ENCODE measurements at places on chromosomes 5 and 9. TPM values are rescaled to one million over a fixed set of nuclear protein-coding genes. Genes with fewer than 3 reads are reported as not detected.

DNA sequence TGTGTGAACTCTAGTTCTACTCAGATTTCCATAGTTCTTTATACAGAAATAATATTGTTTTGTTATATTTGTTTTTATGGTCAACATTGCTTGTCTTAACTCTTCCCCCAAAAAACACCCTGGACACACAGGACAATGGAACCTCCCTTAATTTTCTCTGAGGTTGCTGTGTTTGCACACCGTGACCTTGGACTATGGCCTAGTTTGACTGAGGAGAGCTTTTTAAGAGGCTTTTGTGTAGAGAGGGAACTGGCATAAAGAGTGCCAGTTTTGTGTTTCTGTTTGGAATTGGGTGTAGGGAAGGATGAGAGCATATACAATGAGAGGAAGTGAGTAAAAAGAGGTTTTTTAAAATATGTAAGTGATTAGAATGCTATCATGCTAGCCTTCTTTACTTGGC is 101.1 kb upstream of the MEF2C start:
- no peak overlapping the region for H3K4me3 ChIP-seq
- H3K27me3 ChIP-seq = no peaks in the 10 kb centered on the region
- H3K36me3 ChIP-seq = no peaks in the 10 kb centered on the region

Gene DBN1
- total RNA-seq = 43.4 TPM

DNA sequence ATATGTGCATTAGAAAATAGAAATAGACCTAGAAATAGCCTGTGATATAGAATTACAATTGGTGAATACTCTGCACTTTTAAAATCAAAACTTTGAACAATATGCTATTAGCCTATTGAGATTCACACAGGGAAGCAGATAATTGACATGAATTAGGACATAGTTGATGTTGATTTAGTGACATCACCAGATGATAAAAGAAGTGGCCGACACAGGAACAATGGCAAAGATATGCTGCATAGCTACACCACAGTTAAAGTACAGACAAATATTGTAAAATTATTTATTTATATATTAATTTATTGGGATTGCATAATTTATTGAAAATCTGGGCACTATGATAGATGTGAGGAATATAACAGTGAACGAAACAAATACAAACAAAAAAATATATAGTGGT is 261.5 kb upstream of the CCNH start:
- no peak overlapping the region for H3K4me3 ChIP-seq
- H3K27ac ChIP-seq = no peak overlapping the region
- H3K27me3 ChIP-seq = no peaks in the 10 kb centered on the region
- no peaks in the 10 kb centered on the region for H3K4me1 ChIP-seq
- DNase-seq = no peak

Gene HIGD2A
- 158 TPM for total RNA-seq

DNA sequence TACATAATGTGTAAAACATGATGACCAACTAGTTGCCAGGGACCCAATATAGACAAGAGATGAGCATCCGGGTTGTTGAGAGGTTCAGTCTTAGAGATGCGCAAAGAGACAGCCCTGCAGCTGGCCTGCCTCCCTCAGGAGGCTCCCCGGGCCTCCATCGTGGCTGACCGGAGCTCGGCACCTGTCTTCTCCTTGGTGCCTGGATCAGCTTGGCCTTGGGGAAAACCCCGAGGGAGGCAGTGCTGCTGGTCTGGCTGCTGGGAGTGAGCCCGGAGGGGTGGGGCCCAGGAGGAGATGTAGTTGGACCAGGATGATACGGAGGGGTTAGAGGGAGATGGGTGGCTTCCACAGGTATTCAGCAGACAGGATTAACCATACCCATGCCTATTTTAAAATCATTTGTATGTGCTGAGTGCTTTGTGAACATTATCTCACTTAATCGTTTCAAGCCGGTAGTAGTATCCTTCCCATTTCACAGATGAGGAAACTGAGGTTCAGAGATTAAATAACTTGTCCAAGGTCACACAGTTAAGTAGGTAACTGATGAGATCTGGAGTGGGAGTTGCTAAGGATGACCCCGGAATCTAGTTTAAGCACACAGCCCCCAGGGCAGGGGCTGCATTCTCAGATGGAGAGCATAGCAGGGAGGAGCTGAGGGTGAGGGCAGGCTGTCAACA is 173.8 kb downstream of the COL23A1 start:
- no peak for DNase-seq
- H3K27ac ChIP-seq = no peak overlapping the region
- H3K36me3 ChIP-seq = no peaks in the 10 kb centered on the region
- no peaks in the 10 kb centered on the region for H3K4me1 ChIP-seq
- no peak overlapping the region for H3K4me3 ChIP-seq

DNA sequence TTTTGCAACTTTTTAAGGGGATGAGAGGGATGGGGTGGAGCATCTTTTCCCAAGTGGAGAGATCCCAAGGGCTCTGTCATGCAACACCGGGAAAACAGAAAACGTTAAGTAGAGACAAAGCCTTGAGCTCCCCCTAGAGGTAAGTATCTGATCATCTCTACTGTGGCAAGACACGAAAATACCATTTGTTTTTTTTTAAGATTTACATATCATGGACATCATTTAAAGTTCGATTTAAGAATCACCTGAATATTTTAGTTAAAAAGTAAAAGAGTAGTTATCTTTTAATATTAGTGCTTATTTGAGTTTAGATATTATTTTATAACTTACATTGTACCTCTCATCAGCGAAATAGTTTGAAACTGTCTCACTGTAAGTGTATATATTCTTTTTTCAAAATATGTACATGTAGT is 200.4 kb downstream of the LRRC70 start:
- H3K27me3 ChIP-seq = no peaks in the 10 kb centered on the region
- no peak for DNase-seq
- H3K27ac ChIP-seq = no peak overlapping the region
- no peak overlapping the region for H3K4me3 ChIP-seq
- no peaks in the 10 kb centered on the region for H3K4me1 ChIP-seq
- H3K36me3 ChIP-seq = no peaks in the 10 kb centered on the region

DNA sequence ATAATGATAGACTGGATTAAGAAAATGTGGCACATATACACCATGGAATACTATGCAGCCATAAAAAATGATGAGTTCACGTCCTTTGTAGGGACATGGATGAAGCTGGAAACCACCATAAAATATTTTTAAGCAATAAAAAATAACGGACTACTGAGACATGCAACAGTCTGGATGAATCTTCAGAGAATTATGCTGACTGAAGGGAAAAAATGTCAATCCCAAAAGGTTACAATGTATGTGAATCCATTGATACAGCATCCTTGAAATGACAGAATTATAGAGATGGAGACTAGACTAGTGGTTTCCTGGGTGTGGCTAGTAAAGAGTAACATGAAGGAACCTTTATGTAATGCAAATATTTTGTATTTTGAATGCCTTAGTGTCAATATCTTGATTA is 1808.6 kb upstream of the NUDT12 start:
- no peaks in the 10 kb centered on the region for H3K27me3 ChIP-seq
- no peak for DNase-seq
- no peak overlapping the region for H3K4me3 ChIP-seq
- no peaks in the 10 kb centered on the region for H3K4me1 ChIP-seq
- H3K27ac ChIP-seq = no peak overlapping the region

DNA sequence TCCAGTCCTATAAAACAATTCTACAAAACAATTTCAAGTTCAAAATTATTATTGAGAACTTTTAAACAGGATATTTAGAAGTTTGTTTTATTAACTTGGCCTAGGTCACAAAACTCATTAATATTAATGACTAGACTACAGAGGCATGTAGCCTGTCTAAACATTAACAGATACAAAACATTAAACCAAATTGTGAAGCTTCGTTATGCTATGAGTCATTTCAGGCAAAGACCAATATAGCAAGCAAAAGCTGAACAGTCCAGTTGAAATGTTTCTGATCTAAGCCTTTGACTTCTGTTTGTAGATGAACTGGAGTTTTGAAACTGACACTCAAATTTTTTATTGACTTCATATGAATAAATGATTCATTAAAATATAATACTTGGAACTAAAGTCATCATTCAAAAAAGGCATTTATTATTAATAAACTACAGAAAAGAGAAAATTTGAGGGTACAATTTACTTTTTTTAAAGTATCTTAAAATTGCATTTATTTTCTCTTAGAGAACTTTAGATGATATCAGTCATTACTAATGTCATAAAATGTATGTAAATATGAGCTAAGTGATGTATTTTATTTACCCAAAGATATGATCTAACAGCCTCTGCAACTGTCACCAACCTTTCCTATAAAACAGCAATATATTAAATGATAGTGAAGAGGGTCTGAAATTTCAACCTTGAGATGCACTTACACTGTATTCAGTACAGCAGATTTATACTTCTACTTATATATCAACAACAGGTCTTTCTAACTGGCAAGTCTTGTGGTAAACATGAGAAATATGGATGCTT is 188.8 kb downstream of the COMMD10 start:
- H3K27me3 ChIP-seq = no peaks in the 10 kb centered on the region
- DNase-seq = no peak

- peak overlapping the region; percentile 17 for H3K27ac ChIP-seq
- H3K4me3 ChIP-seq = no peak overlapping the region
- DNase-seq = no peak
- H3K4me1 ChIP-seq = peaks cover 44% of the 10 kb centered on the region
- no peaks in the 10 kb centered on the region for H3K27me3 ChIP-seq
Observed at GRCh38 chr5:68032216-68032762, 183.3 kb upstream of the PIK3R1 start.

DNA sequence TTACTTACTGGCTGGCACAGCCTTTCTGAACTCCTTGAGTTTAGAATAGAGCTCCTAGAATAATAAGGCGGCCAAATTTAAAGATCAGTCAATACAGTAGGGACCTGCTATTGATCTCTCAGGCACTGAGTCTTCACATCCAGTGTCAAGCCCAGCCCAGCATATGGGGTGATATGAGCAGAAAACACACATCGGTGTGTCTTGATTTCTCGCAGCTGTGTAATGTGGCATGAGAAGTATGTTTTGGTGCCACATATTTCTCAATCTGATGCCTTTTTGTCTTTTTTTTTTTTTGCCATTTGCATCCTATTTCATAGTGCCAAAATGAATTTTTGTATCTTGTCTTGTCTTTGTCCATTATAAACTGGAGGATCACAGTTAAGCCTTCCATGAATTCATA is 51.4 kb upstream of the FSD1L start:
- no peak for DNase-seq
- H3K36me3 ChIP-seq = no peaks in the 10 kb centered on the region
- H3K4me1 ChIP-seq = no peaks in the 10 kb centered on the region
- no peak overlapping the region for H3K4me3 ChIP-seq
- H3K27ac ChIP-seq = no peak overlapping the region

DNA sequence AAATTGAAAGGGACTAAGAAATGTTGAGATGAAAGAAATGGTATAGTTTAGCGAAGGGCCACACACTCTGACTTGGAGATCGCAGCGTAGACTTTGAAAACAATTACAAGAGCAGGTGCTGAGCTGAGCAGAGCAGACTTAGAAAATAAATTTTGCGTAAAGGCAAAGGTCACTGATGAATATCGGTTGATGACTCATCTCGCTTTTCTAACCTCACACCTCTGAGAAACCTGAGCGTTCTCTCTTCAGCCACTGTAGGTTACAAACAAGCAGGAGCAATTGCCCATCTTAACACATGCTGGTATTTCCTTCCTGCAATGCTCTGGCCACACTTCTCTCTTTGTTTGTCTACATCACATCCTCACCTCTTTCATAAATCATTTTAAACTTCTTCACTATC is 190.6 kb upstream of the C9orf72 start:
- H3K4me1 ChIP-seq = no peaks in the 10 kb centered on the region
- no peak for DNase-seq
- no peaks in the 10 kb centered on the region for H3K36me3 ChIP-seq
- no peak overlapping the region for H3K27ac ChIP-seq
- no peaks in the 10 kb centered on the region for H3K27me3 ChIP-seq

GRCh38 chr5:17879276-17879675 is 245.0 kb downstream of the TAF11L14 start:
- no peaks in the 10 kb centered on the region for H3K4me1 ChIP-seq
- no peak overlapping the region for H3K4me3 ChIP-seq
- DNase-seq = no peak

Gene FOXD4L4
- total RNA-seq = not detected

Gene PTBP3
- 333 TPM for total RNA-seq

GRCh38 chr5:168680395-168680794 is 101.2 kb upstream of the PANK3 start:
- H3K36me3 ChIP-seq = no peaks in the 10 kb centered on the region
- no peaks in the 10 kb centered on the region for H3K27me3 ChIP-seq
- peaks cover 14% of the 10 kb centered on the region for H3K4me1 ChIP-seq
- no peak overlapping the region for H3K27ac ChIP-seq
- H3K4me3 ChIP-seq = no peak overlapping the region

GRCh38 chr5:87649455-87649854 is 236.7 kb upstream of the CCNH start:
- no peaks in the 10 kb centered on the region for H3K4me1 ChIP-seq
- H3K4me3 ChIP-seq = no peak overlapping the region
- DNase-seq = no peak
- H3K27me3 ChIP-seq = no peaks in the 10 kb centered on the region

DNA sequence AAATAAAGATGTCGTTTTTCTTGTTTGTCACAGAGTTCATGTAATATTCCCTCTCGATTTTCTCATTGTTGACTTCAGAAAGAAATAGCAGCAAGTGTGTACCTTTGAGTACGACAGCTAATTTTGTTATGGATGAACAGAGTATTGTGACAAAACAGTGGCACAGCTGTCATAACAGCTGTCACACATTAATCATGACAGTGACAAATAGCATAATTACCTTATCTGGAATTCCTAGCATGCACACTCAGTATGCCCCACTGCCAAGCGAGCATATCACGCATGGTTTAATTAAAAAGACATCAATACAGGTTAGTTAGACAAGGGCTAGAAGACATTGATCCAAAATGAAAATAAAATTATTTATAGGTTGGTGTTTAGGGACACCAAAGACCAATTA is 375.1 kb downstream of the SPATA31D1 start:
- H3K36me3 ChIP-seq = no peaks in the 10 kb centered on the region
- DNase-seq = no peak
- no peak overlapping the region for H3K4me3 ChIP-seq
- H3K27me3 ChIP-seq = no peaks in the 10 kb centered on the region
- no peaks in the 10 kb centered on the region for H3K4me1 ChIP-seq
- no peak overlapping the region for H3K27ac ChIP-seq

GRCh38 chr5:177195307-177195952 is 61.9 kb downstream of the NSD1 start:
- DNase-seq = no peak
- peaks cover 5% of the 10 kb centered on the region for H3K4me1 ChIP-seq
- no peak overlapping the region for H3K27ac ChIP-seq
- H3K27me3 ChIP-seq = no peaks in the 10 kb centered on the region
- peaks cover 74% of the 10 kb centered on the region for H3K36me3 ChIP-seq

Gene PHF24
- total RNA-seq = 0.26 TPM
